ENCODE measurements at places on chromosomes 7 and 10.
A peak's percentile ranks its signal among the peaks of the same experiment; 100 is the strongest.

DNA sequence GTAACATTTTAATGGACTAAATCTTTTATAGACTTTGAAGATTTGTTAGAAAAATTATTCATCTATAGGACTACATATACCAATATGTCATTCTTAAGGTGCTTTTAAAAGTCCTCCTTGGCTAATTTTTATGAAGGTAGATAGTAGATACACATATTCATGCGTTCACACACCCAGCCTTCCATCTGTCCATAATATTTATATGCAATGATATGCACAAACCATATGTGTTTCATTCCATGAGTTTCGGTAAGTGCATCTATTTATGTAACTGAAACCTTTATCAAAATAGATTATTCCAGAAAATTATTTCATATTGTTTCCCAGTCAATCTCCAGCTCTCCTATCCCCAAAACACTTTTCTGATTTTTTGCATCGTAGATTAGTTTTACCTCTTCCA, 101.7 kb downstream of the ANLN start:
- no peak for DNase-seq

DNA sequence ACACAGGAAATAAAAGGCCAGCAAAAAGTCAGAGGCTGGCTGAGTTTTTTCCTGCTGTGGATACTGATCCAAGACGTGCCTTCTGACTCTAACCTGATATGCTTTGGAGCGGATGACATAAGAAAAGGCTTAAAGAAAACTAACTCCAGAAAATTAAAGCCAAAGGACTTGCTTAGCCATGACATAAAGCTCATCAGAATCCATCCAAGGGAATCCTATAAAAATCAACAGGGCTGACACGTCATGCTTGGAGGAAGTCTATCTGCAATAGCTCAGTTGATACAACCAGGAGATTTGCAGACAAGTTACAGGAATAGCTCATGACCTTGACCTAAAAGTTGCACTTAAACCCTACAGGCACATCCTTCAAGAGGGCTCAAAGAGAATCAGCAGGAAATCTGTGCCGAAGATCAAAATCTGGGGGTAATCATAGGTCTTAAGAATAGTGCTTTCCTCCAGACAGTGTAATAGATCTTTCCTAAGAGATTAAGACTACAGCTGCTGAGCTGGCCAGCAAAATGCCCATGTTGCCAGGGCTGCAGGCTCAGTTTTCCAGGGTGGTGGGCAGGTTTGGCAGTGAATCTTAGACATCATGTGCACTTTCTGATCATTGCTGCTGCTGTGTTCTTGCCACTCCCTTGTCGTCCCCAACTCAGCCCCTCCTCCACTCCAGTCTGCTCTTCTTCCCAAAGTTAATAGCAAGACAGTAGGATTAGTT, 111.5 kb upstream of the SVIL start:
- peak; percentile 12 for DNase-seq

DNA sequence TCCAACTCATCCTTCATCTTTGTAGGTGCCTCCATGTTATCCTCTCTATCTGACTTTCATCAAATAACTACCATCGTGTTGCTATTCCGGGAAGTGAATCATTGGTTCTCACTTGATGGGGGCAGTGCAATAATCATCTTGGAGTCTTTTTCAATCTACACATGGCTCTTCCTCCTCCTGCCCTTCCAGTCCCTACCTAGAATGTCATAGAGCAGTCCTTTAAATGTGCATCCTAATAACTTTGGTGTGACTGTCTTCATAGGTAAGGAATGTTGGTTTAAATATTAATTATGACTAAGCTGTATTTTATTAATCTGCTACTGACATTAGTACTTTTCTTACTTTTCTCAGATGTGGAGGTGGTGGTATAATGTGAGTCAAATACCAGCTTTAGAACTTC, 8.4 kb upstream of the CDK14 start:
- no peak for DNase-seq

DNA sequence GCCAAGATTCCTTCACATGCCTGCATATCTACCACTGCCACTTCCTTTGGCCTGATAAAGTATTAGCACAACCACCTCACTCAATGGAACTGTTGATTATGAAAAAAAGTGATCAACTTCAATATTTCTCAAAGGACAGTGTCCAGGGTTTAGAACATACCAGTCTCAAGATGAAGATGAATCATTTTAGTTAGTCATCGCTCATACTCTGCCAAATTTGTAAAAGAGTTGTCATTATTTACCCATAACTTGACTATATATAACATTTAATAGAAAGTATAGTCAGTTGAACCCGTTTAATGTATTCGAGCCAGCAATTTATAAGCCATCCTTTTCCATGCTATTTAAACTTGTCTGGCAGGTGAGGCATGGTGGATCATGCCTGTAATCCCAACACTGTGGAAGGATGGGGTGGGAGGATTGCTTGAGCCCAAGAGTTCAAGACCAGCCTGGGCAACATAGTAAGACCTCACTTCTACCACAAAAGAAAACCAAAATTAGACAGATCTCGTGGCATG, 33.2 kb downstream of the SPAM1 start:
- DNase-seq: no peak

DNA sequence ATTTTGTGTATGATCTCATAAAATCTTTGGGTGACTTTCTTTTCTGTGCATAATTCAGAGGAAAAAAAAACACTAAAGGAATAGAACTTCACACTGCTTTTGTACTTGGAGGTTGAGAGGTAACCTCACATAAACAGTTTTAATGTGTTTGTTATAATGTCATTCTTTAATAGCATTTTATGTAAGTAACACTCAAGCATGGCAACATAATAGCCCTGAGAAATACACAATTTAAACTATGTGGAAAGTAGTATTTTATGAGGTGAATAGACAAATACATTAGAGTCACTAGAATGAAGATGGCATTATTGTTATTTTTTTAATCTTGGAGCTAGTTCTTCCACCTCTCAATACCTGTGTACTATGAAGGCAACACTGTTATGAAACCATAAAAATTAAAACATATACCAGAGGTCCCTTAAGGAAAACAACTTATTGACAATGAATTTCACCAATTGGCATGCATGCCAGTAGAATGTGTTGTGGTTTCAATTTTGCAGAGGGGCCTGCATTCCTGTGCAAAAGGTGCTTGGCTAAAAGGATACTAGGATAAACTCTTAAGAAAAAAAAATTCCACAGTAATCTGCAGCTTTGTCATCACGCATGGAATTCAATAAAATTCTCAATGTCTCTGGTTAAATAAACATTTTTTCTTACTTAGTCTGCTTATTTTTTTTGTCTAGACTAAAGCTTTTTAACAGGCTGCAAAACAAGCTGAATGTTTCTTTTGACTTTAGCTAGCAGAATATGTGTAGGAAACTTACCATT, 102.5 kb downstream of the CD36 start:
- DNase-seq: no peak

DNA sequence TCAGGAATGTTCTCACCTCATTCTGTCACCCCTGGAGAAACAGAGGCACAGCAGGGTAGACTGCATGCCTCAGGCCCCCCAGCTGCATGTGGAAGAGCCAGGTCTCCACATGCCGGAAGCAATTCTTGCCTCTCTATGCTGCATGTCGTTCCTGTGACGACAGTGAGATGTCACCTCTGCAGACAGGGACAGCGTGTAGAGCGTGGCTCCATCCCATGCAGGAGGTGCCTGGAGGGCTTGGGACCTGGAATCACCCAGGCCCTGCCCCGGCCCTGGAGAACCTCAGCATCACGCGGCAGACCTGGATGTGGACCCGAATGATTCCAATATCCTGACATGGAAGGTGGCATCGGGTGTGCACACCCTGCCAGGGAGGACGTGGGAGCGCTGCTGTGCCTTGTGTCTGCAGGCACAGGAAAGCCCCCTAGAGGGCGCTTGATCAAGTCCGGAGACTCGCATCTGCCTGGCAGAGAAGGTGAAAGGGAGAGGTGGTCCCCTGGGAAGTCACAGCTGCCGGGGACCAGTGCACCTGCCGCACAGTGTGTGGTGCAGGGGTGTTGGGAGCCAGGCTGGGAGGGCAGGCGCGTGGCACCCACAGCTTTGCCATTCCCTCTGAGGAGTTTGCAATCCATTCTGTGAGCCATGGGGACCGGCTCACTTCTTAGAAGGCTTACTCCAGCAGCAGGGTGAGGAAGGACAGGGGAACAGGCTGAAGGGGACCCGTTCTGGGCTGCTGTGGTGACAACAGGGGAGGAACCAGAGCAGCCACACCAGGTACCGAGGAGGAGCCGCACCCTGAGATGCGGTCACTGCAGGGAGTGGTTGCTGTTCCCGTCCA, 45.3 kb upstream of the EN2 start:
- DNase-seq: peak; percentile 73

GRCh38 chr7:73483171-73483570, 38.9 kb downstream of the BAZ1B start:
- DNase-seq: no peak

GRCh38 chr10:114043532-114044246, at the start of gene ADRB1:
TSS of gene ADRB1 (plus strand) at chr10:114043866. CDS start at chr10:114044133, 267 bp downstream.
- peak; percentile 88 for DNase-seq

DNA sequence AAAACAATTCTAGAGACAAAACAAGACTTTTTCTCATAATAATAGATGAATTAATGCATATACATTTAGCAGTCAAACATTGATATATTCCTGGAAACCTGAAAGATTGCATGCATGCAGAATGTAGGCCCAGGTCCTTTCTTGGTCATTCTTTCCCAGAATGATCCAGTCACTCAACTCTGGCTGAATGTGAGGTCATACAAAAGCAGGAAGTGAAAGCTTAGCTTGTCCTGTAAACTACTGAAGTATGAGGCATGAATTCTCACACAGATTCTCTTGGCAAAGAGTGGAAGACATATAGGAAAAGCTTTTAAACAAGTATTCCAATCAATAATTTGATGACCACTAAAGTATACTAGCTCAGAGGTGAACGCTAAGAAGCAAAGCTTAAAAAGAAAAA, 253.9 kb downstream of the PPP1R3A start:
- no peak for DNase-seq

DNA sequence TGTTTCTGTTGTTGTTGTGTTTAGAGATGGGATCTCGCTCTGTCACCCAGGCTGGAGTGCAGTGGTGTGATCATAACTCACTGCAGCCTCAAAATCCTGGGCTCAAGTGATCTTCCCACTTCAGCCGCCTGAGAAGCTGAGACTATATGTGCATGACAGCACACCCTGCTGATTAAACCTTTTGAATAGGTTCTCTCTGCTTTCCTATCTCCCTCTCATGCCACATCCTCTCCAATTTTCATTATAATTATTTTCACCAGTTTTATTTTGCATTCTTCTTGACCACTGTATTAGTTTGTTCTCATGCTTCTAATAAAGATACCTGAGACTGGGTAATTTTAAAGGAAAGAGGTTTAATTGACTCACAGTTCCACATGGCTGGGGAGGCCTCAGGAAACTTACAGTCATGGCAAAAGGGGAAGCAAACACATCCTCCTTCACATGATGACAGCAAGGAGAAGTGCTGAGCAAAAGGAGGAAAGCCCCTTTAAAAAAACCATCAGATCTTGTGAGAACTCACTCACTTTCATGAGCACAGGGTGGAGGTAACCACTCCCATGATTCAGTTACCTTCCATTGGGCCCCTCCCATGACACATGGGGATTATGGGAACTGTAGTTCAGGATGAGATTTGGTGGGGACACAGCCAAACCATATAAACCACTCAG, 12.9 kb downstream of the AGK start:
- no peak for DNase-seq

DNA sequence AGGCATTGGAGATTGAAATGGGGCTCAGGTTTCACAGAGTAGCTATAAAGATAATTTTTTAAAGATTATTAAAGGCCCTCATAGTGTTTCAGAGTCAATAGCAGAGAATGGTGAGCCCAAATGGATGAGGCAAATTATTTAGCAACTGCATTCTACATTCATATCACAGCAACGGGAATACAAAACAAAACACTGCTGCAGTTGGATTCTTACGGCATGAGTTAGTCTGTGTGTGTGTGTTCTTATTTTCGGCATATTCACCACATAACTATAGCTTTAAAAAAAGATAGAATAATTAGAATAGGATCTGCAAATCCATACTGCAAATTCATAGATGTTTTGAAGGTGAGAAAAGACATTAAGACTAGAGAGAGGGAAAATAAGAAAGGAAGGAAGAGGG, 66.0 kb downstream of the SUGCT start:
- peak; percentile 25 for DNase-seq

- DNase-seq: no peak
Measured at GRCh38 chr10:95315509-95315908, 24.7 kb upstream of the PDLIM1 start.

- no peak for DNase-seq
Measured at GRCh38 chr7:38585572-38586354, 45.4 kb downstream of the AMPH start.

DNA sequence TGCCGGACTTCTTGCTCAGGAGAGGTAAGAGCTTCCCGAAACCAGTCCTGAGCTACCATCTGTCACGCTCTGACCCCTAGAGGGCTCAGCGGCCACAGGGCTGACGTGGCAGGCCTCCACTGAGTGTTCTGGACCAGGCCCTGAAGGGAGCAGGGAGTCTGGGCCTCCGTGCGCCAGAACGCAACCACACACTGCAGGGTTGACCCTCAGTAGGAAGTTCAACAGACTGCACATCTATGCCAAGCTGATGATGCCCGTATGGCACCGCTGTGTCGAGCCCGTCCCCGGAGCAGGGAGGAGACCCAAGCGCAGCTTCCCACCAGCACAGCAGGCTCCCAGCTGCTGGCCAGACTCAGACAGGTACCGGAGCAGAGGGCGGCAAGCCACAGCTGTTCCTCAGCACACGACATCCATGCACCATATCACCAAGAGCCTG, 39.2 kb downstream of the CAMK2B start:
- no peak for DNase-seq

GRCh38 chr10:31383810-31384588, 65.0 kb downstream of the ZEB1 start:
- no peak for DNase-seq

GRCh38 chr10:126459878-126460481, 71.7 kb upstream of the ADAM12 start:
- DNase-seq: peak; percentile 86

- DNase-seq: no peak
Measured at GRCh38 chr10:100823194-100823593, 77.8 kb downstream of the PAX2 start.

GRCh38 chr7:16630654-16631053, 14.9 kb downstream of the ANKMY2 start:
- DNase-seq: no peak

- DNase-seq: no peak
Measured at GRCh38 chr7:155164316-155164715, 94.2 kb downstream of the HTR5A start.

- no peak for DNase-seq
Measured at GRCh38 chr10:107616031-107616430, 451.5 kb upstream of the SORCS1 start.

GRCh38 chr7:129170441-129171021, 17.9 kb upstream of the SMO start:
- no peak for DNase-seq

All from ACHN (cell line).